HepG2 (cell line): ENCODE measurements at places on chromosomes 16 and 17. TPM values are rescaled to one million over a fixed set of nuclear protein-coding genes. Genes with fewer than 3 reads are reported as not detected.
A peak's percentile ranks its signal among the peaks of the same experiment; 100 is the strongest.

The COL1A1 gene
- polyA plus RNA-seq = 0.05 and 0.14 TPM in 2 replicates

DNA sequence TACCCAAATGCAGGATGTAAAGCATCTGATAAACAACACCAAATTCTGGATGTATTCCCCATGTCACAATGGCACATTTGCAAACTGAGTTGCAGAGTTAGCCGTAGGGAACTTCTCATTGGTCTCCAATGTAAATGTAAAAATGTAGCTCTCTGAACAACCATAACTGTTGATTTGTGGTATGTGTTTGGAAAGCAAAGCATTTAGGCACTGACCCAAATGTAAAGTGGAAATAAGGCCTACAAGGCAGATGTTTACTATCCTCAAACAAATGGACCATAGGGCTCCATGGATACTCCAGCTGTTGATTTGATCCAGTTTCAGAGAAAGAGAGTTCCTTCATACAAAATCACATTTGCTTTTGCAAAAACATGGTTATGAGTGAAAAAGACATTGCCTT lies 223.0 kb upstream of the ELAC2 start:
- no peak for DNase-seq

The TMEM92 gene
- 0.07 and 0.10 TPM in 2 replicates for polyA plus RNA-seq

GRCh38 chr16:57263541-57264351 lies 18.7 kb downstream of the ARL2BP start:
- DNase-seq = no peak

The KIFC3 gene
- 42.1 and 70.6 TPM in 2 replicates for polyA plus RNA-seq

DNA sequence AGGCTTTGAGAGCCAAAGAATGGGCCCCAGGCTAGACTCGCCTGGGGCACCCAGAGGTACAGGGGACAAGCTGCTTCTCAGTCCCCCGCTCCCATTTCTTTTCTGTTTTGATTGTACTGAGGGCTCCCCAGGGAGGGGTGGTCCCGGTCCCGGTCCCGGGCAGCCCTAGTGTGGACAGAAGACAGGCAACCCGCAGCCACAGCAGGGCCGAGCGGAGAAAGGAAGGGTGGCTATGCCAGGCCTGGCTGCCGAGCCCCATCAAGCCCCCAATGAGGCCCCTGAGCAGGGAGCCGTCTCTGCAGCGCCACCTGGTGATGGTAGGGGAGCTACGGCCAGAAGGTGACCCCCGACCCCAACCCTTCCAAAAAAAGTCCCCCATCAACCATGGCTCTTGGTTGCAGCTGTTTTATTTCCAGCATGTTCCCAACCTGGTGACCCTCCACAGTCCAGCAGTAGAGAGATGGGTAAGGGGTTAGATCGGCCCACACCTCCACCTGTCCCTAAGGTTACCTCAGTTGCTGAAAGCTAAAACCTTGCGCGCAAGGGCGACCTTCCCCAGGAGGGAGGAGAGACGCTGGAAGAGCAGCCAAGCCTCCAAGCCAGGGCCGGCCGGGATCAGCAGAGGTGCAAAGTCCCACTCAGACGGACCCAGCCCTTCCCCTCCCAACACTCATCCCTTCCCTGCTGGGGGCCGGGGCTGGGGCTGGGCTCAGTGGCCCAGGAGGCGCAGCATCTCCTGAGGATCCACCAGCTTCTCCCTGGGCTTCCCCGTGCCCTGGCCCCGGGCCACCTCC lies 2.6 kb upstream of the GRIN2C start:
- DNase-seq = peak; percentile 59

GRCh38 chr17:81961087-81961511 lies at the start of gene NOTUM:
TSS of gene NOTUM (minus strand) at chr17:81961187. CDS start at chr17:81960909, 278 bp downstream.
- DNase-seq = peak; percentile 79
